ENCODE measurements at places on chromosomes 7 and 10.

- no peak for DNase-seq
Measured at GRCh38 chr10:108409306-108409705, 1244.8 kb upstream of the SORCS1 start.

- DNase-seq: no peak
Measured at GRCh38 chr10:490891-491571, 198.4 kb downstream of the DIP2C start.

- DNase-seq: no peak
Measured at GRCh38 chr7:147586526-147586925, 1004.0 kb upstream of the C7orf33 start.

DNA sequence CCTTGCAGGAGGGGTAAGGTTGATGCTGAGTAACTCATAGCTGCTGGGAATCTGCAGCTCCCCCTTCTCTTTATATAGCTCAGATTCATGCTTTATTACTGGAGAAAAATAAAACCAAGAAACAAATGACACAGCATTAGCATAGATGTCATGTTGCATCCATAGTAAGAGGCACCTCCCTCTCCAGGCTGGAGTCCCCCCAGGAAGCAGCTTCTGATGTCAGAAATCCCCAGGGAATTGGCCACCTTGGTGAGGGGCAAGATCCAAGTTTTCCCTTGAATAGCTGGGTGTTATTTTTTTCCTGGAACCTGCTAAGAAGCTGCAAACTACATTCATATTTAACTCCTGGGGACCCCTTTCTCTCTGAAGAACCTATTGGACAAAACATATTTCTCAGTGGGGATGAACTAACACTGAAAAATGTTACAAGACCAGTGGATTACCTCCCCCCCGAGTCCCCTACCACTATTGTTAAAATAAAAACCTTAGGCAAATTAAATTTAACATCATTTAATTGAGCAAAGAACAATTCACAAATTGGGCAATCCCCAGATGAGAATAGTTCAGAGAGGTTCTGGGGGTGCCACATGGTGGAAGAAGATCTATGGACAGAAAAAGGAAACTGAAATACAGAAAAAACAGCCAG, 163.7 kb upstream of the NAMPT start:
- DNase-seq: no peak

- no peak for DNase-seq
Measured at GRCh38 chr7:144000020-144000419, at the start of gene OR6B1. OR6B1 (plus strand) TSS chr7:144000320; CDS start chr7:144003997, 3,677 bp downstream.

DNA sequence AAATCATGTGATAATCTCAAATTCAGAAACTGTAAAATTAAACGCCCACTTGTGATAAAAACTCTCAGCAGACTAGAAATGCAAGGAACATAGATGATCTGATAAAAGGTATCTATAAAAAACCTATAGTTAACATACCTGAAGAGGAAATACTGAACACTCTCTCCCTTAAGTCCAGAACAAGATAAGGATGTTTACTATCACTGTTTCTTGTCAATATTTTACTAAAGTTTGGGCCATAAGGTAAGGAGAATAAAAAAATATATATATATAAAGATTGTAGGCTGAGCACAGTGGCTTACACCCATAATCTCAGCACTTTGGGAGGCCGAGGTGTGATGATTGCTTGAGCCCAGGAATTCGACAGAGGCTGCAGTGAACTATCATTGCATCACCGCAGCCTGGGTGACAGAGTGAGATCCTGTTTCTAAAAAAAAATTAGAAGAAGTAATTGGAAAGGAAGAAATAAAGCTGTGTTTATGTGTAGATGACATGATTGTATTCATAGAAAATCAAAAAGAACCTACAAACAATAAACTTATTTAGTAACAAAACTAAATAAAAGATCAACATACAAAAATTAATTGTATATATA, 28.4 kb downstream of the MPLKIP start:
- peak; percentile 52 for DNase-seq
